Stimulated activated CD8-positive, alpha-beta memory T cell treated with anti-CD3 and anti-CD28 coated beads, Interleukin-4, amount 100 ng/mL, for 1 hour (primary cell): ENCODE measurements at places on chromosomes 5 and 9.

GRCh38 chr5:157917491-157917890, 58.5 kb upstream of the CLINT1 start:
- no peak for DNase-seq

- no peak for DNase-seq
Measured at GRCh38 chr9:120708526-120709224, 5.6 kb downstream of the MEGF9 start.

GRCh38 chr5:145162626-145163025, 672.5 kb downstream of the PRELID2 start:
- no peak for DNase-seq

DNA sequence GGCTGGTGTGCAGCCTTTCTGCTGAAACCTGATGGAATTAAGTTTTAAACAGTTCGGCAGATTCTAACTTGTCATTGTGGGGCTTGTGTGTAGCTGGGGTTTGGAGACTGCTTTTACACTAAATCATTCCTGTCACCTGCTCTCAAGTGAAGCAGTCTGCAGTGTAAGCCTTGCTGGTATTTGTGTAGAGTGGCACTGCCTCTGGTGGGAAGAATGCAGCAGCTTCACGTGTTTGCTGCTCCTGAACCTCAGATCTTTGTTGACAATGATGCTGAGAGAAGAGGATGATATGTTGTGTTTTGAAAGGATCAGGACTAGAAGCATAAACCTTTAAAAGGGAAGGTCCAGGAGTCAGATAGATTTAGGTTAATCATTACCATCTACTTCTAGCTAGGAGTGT, 88.1 kb downstream of the KDM4C start:
- no peak for DNase-seq

DNA sequence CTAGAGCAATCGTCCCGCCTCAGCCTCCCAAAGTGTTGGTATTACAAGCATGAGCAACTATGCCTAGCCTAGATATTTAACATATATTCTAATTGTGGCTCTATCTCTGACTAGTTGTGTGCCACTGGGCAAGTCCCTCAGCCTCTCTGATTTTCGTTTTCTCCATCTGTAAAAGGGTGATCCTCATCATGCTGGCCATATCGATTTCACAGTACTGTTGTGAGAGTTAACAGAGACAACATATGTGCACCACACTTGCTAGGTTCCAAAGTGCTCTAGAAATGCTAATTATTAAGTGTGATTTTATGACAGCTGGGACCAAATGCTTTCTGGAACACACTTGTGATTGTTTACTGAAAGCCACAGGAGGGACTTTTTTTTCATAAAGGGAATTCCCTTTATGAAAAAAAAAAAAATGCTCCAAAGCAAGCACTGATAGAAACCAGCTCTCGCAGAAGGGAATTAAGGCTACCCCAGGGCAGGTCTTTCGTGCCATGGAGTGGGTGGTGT, 78.5 kb upstream of the EPB41L4B start:
- no peak for DNase-seq

- DNase-seq = no peak
Measured at GRCh38 chr5:136120529-136120928, 12.1 kb upstream of the SMAD5 start.

DNA sequence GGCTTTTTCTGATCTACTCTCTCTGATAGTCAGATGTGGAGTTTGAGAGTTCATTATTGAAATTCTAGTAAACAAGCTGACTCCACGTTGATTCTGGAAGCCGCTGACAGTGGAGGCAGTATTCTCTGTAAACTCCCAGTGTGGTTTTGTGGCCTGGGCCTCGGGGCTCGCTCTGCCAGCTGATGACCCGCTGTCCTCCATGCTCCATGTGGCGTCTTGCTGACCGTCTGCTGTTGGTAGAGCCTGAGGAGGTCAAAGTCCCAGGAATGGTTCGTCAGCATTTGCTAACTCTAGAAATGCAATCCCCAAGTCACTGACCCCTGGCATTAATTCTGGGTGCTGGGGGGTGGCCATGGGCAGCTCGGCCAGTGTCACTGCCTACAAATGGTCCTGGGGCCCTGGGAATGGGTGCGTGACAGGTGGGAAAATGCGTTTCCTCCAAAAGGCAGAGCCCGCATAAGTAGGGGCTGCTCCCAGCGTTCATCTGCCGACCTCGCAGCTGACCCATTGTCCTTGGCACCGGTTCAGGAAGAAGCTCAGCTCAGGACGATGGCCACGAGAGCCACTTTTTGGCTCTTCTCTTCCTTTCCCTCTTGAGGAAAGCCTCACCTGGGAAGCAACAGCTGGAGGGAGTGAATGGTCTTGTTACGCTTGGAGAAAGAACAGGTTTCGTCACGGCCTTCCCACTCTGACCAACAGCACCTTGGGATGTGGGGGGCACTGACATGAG, 55.1 kb downstream of the MRPL36 start:
- DNase-seq = no peak

GRCh38 chr5:76106149-76106548, 23.0 kb downstream of the SV2C start:
- DNase-seq = no peak

- no peak for DNase-seq
Measured at GRCh38 chr9:127262602-127263001, 2.0 kb upstream of the GARNL3 start.

DNA sequence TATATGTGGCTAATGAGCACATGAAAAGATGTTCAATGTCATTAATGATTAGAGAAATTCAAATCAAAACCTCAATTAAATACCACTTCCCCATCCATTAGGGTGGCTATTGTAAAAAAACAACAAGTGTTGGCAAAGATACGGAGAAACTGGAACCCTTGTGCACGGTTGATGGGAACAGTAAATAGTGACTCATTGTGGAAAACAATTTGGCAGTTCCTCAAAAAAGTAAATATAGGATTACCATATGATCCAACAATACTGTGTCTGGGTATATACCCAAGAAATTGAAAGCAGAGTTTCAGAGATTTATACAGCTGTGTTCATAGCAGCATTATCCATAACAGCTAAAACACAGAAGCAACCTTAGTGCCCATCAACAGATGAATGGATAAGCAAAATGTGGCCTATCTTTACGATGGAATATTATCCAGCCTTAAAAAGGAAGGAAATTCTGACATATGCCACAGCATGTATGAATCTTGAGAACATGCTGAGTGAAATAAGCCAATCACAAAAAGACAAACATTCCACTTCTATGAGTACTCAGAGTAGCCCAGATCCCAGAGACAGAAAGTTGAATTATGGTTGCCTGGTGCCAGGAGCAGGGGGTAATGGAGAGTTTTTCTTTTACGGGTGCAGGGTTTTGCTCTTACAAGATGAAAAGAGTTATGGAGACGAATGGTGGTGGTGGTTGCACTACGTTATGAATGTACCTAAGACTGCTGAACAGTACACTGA, 41.4 kb upstream of the LRRC14B start:
- no peak for DNase-seq

DNA sequence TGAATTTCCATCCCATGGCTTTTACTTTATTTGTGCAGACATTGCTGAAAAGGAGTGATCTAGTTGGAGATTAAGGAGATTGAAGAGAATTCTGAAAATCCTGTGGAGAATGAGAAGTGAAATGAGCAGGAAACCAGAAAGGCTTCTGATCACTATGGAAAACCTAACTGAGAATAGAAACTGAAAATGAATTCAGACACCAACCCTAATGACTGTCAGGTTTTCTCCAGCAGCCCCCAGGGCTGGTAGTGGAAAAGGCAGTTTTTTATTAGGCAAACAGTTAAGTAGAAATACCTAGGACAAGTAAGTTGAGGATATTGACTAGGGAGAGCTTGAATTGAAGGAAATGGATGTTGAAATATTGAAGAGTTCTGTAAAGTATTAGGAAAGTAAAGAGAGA, 14.7 kb upstream of the ARRDC3 start:
- no peak for DNase-seq

- no peak for DNase-seq
Measured at GRCh38 chr9:84999788-85000187, 330.3 kb downstream of the NTRK2 start.

DNA sequence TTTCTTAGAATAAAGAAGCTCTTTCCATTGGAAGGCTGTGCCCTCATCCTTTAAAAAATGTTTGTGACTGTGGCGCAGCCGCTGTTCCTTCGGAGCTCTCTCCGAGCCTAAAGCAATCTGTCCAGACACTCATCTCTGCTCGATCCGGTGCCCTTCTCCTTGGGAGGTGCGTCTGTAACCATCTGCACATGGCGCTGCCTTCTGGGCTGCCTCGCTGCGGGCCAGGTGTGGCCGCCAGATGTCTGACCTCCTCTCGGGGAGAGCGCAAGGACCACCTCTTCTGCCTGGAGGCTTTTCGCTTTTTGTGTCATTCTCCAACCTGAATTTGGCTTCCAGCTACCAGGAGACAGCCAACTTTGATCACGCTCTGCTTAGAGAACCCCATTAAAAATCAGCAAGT, 153.4 kb upstream of the PTCH1 start:
- DNase-seq = no peak

- DNase-seq = no peak
Measured at GRCh38 chr9:76905791-76906646, at the start of gene PRUNE2. PRUNE2 (minus strand) TSS chr9:76906114; CDS start chr9:76905963, 151 bp downstream.

- no peak for DNase-seq
Measured at GRCh38 chr5:143165049-143165880, 238.2 kb downstream of the NR3C1 start.

DNA sequence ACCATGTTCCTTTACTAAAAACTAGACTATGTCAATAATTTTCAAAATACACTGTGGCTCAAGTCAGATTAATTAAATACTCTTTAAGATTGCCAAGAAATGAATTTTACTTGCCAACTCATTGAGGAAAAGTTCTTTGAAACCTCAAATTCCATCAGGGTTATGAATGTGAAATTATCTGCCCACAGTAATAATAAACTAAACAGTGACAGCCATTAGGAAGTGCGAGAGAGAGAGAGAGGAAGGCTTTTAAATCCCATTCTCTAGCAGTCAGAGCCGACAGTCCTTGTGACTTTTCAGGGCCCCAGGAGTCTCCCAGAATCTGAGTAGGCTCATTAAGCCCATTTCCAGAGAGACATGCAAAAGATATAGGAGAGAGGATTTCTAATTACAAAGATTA, 236.1 kb downstream of the MARCHF11 start:
- no peak for DNase-seq

GRCh38 chr9:5052838-5053237, 67.8 kb downstream of the JAK2 start:
- no peak for DNase-seq

DNA sequence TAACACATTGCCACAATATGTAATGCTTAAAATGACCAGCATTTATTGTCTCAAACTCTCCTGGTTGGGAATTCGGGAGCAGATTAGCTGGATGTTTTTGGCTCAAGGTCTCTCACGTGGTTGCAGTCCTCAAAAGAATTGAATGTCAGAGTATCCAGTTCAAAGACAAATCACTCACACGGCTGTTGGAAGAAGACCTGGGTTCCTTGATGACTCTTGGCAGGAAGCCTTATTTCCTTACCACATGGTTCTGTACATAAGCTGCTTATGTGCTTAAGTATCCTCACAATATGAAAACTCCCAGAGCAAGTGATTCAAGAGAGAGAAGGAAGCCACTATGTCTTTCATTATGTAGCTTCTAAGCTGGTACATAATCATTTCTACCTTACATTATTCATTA, 230.3 kb upstream of the PTPRD start:
- no peak for DNase-seq

DNA sequence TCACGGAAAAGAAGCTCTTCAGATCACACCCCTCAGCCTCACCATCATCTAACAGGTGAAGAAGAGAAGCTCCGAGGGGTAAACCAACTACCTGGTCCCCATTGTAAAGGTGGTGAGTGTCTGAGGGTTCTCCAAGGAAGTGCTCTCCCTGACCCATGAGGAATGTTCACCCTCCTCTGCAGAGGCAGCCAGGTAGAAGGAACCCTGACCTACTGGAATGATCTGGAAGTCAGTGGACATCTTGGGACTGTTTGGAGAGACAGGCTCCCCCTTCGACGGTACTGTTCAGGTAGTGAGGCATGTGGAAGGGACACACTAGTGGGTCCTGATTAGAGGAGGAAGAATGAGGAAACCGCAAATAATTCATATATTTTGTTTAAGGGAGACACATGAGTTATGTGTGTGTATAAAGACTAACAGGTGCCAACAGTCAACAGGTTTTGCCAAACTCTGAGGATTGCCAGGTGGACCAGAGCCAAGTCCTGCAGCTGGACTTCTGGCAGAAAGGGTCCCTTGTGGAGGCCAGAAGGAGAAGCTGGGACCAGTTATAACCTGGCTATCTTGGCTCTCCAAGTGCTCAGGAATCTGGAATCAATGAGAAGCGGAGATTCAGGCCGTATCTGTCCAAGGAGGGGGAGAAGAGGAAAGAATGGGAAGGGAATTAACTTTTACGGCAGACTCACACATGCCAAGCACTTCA, 3.0 kb upstream of the ZBTB34 start:
- DNase-seq = no peak

- no peak for DNase-seq
Measured at GRCh38 chr5:39570403-39571027, 145.7 kb upstream of the DAB2 start.

DNA sequence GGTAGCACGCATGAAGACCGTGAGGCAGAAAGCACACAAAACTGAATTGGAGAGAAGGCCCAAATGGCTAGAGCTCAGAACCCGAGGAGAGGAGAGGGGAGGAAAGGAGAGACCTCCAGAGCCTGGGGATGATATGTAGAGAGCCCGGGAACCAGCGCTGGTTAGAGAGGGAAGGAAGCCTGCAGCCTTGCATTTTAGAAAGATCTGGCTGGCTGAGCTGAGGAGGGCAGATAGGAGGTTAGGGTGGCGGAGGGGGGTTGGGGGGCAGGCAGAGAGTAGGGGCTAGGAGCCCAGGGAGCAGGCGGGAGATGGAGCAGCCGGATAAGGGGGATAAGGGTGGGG, 127.2 kb downstream of the C9orf50 start:
- DNase-seq = no peak

DNA sequence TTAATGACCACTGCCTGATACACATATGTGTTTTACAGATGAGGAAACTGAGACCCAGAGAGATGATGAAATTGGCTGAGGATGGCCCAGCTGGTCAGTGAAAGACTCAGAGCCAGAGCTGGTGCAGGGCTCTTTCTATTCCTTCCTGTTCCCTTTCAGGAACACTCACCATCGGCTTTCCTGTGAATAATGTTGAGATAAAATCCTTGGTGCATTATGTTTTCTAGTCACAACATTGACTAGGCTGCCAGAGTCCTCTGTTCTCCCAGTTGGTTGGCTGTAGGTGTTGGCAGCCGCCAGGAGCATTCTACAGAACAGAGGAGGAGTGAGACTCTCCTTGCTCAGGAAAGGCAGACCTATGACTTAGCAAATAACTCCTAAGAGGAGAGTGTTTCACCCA, 14.8 kb downstream of the TGFBI start:
- no peak for DNase-seq

DNA sequence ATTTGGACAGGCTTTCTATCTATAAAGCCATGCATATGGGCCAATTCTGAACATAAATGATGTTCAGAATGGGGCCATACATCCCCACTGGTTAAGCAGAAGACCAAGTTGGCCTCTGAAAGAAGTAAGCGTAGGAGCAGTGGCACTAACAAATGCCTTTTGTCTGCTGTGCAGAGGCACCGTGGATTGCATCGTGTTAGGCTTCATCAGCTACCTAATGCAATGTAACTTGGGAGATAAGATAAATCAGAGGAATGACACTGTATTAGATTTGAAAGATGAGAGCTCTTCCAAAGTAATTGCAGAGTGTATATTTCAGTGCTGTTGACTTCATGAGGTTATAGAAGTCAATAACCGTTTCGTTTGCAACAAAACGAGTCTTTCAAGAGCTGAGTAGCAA, 148.1 kb downstream of the PARP8 start:
- DNase-seq = no peak

- no peak for DNase-seq
Measured at GRCh38 chr9:31045810-31046209, 1338.6 kb upstream of the ACO1 start.

GRCh38 chr9:124257070-124257843, 492 bp upstream of the NEK6 start:
- DNase-seq = no peak

GRCh38 chr9:106644661-106645060, 218.3 kb upstream of the ZNF462 start:
- no peak for DNase-seq
